Foreskin melanocyte (primary cell): ENCODE measurements at places on chromosomes 5 and 9.

- DNase-seq = no peak
These were observed 468.2 kb downstream of the ARHGEF28 start for GRCh38 chr5:74094096-74094781.

DNA sequence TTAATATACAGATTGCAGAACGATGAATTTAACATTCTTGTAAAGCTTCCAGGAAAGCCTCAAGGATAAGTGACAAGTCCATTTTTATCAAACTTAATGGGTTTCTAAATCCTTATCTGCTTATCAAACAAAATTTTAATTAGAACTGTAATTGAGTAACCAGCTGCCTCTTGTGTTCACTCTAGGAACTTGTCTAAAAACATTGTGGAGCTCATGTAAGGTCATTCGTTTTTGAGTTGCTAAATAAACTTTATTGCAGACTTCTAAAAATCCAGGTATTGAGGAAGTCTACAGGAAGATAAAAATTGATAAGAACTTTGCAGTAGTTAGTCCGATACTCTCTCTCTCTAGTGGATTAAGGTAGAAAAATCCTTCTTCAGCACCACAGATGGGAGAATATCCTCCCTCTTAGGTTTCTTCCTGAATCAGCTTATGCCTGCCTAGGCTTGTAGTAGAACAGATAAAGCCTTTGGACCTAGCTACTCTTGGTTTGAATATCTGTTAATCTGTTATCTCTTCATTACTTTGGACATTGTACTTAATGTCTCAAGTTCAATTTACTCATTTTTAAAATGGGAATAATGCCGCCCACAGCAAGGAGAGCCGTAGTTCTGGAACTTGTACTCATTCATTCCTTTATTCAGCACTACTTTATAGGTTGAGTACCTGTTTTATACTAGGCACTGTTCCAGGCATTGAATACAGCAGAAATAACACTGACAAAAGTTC, 60.0 kb upstream of the DHFR start:
- no peak for DNase-seq

- DNase-seq = no peak
These were observed 161.6 kb downstream of the TMEM38B start for GRCh38 chr9:105855987-105856386.

GRCh38 chr5:177357459-177358351, at the start of gene RGS14:
RGS14 (plus strand) TSS chr5:177357924; CDS start chr5:177358025, 101 bp downstream.
- no peak for DNase-seq

DNA sequence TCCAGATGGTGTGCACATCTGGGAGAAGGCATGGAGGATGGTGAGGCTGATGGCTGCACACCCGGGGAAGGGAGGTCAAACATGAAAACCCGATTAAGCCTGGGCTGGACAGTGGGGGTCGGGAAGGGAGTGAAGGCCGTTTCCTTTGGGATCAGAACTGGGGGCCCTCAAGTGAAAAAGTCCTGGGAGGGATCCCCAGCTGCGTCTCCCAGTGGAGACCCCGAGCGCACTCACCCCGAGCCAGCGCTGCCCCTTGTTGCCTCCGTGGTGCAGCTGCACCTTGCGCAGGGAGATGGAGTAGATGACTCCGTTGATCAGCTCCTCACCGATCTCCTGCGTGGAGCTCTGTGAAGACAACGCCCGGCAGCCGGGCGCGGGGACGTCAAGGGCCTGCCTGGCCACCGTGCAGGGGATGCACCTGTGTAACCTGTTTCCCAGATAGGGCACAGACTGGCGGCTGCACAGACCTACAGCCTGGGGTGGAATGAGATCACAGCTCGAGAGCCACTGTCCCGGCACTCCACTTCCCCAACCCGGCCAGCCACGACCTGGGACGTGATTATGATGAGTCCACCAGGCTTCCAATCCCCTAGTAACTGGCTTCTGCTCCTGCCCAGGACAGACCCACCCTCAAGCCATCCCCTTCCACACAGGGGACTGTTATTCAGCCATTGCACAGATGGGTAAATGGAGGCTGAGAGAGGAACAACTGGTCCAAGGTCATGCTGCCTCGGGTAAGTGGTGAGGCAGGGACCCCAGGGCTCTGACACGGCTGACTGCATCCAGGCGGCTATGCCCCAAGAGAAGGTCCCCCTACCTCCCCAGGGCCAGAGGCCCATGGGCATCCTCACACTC, 9.0 kb downstream of the RALGDS start:
- no peak for DNase-seq

DNA sequence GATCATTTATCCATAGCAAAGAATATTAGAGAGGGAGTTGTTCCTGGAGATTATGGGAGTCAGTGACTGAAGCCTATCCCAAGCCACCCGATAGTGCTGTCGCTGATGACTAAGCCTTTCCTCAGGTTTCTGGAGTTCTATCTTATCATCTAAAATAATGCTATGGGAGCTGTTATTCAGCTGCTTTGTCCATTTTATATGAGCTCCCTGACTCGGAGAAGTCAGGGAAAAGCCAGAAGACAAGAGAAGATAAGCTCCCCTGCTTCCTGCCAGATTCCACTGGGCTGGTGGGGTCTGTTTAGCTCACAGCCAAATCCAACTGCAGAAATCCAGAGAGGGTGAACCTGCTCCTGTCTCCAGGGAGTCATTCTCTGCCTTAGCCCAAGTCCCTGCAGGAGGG, 148.2 kb downstream of the DROSHA start:
- no peak for DNase-seq

GRCh38 chr5:40291338-40291737, 388.4 kb upstream of the PTGER4 start:
- DNase-seq = no peak

- DNase-seq = no peak
These were observed 24.6 kb downstream of the TRAF1 start for GRCh38 chr9:120901755-120902568.

GRCh38 chr5:92713335-92713743, 867.7 kb downstream of the NR2F1-AS1 start:
- DNase-seq = no peak

DNA sequence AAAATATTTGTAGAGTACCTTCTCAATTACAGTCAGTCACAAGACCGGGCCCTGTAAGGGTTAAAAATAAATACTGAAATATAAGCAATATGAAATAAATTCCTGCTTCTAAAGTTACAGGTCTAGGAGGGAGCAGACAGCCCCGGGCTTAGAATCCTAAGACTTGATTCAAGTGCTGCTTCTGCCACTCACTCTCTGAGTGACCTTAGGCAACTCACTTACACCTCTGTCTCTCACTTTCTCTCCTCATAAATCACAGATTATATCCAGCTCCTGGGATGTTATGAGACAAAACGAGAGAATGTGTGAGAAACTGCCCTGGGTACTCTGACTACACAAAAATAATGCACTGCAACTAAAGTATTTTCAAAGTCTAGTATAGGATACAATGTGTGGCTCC, 101.9 kb downstream of the PDE4D start:
- DNase-seq = no peak
